ENCODE measurements at places on chromosomes 7 and 10.

GRCh38 chr7:151568956-151569940, 49.6 kb upstream of the RHEB start:
- DNase-seq: no peak

GRCh38 chr10:116931806-116932205, 73.2 kb downstream of the SHTN1 start:
- no peak for DNase-seq

GRCh38 chr10:59801171-59801570, 47.9 kb upstream of the MRLN start:
- DNase-seq: no peak

GRCh38 chr7:50304129-50304910, at the start of gene IKZF1:
IKZF1 (plus strand) TSS chr7:50304716; CDS start chr7:50319062, 14,346 bp downstream.
- DNase-seq: no peak

DNA sequence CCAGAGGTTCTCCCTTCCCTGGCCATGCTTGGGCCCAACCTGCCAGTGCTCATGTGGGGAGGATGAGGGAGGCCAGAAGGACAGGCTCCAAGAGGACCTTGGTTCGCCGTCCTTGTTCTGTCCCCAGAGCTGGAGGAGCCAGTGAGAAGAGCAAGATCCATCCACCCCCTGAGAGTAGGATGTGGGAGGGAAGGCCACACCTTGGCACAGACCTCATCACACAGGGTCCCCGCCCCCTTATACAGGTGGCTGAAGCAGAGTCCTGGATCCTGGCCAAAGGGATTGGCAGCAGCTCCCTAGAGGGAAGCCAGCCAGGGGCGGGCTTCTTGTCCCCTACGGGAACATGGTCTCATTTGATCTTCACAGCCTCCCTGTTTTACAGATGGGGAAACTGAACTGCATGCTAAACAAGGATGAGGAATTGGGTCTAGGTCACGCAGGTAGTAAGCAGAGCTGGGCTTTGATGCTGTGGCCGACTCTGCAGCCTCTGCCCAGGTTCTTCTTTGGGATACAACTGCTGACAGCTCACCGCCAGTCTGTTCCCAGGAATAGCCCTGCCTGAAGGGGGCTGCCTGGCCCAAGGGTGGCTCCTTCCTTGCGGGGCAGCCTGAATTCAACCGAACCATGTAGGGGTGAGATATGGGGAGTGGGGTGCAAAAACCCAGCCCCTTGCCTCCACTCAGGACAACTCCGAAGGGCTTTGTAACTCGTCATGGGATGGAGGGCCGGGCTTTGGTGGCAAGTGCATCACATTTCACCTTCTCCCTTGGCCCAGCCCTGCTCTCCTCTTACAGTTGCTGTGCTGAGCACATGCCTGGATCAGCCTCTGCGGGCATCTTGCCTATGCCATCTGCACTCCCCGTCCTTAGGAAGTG, 62.2 kb upstream of the KDM7A start:
- no peak for DNase-seq

- DNase-seq: no peak
Observed at GRCh38 chr7:114468844-114469243, 54.2 kb downstream of the FOXP2 start.

GRCh38 chr10:5619362-5620211, 46.8 kb downstream of the ASB13 start:
- DNase-seq: no peak

DNA sequence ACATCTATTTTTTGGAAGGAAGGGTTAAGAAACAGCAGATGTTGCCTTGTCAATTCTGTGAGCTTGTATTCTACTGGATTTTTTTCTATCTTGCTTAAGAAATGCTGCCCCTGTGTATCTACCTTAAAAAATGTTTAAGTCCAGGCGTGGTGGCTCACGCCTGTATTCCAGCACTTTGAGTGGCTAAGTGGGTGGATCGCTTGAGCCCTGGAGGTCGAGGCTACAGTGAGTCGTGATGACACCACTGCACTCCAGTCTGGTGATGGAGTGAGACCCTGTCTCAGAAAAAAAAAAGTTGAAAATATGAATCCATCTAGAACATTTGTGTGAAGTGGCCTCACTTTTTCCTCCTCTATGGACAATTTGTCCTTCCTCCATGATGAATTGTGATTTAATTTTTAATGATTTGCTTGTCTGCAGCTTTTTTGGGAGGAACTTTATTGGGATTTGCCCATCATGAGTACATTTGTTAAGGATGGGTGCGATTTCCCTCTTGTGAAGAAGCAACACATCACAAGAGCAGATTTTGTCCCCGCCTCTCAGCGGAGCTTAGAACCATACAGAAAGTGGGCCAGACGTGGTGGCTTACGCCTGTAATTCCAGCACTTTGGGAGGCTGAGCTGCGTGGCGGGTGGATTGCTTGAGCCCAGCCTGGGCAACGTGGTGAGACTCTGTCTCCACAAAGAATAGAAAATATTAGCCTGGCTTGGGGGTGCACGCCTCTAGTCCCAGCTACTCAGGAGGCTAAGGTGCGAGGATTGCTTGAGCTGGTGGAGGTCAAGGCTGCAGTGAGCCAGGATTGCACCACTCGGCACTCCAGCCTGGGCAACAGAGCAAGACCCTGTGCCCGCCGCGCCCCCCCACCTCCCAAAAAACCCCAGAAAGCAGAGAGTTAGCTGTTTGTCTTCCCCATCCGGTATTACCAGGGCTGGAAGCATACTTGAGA, 57.7 kb downstream of the DNAJB6 start:
- no peak for DNase-seq

DNA sequence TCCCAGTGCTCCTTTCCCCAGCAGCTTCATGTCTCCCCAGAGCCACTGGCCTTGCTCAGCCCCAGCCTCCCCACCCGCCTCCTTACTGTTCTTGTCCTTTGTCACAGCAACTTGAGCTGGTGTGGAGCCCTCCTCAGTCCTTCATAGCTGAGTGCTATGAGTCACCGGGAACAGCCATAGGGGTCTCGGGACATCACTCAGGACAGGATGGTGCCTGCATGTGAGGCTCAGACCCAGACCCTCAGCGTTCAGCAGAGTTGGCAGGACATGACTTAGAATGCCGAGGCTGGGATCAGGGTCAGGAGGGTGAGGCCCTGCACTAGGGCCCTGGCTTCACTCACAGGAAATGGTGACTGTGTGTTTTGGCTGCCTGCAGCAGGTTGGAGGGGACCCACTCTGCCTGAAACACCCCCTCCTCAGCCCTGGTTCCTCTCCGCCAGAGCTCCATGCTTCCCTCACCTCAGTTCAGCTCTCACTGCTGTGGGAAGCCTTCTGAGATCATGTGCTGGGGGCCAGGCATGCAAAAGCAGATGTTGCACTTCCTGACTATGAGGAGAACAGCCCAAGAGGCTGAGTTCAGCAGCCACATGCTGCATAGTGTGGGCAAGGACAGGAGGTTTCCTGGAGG, 40.7 kb upstream of the GJD4 start:
- no peak for DNase-seq

DNA sequence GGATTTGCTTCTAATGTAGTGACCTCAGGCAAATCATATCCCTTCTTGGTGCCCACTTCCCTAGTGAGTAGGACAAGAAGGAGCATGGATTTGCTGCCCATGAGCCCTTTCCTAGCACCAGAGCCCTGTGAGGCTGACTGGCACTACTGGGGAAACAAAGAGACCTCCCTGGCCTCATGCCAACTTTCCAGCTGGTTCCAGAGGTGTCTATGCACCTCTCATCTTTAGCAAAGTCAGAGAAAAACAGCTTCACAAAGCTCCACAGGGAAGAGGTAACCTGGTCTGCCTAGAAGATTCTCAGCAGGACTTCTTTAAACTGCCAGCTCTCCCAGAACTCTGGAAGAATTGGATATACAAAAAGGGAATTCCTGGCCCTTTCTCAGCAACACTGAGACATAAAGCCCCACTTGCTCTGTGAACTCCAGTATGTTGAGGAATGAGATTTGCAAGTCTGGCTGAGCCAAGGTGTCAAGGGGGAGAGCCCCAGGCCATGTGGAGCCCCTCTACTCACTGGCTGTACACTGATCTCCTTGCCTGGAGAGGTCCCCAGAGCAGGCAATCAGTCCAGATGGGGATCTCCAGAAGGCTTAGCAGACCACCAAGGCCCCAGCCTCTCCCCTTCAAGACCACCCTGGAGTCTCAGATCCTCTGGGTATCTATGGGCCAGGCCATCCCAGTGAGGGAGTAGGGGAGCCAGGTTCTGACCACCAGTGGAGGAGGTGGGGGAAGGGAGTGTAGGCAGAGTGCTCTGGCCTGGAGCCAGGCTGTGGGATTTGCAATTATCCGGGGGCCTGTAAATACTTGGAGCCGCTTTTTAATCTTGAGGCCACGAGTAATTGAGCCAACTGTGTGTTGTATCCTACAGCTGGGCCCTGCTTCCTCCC, 24.4 kb upstream of the RBM20 start:
- no peak for DNase-seq

DNA sequence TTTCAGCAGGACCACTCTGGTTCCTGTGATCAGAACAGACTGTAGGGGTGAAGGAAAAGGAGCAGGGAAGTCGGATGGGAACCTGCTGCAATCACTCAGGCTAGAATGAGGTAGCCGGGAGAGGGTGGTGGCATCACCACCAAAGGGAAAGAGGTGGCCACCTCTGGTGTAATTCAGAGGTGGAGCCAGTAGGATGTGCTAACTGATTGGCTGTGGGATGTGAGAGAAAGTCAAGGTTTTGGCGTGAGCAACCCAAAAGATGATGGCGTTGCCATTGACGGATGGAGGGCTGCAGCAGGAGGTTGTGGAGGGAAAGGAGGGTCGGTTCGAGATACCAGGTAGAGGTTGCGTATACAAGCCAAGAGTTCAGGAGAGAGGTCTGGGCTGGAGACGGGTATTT, 7.4 kb upstream of the VSIR start:
- DNase-seq: no peak

DNA sequence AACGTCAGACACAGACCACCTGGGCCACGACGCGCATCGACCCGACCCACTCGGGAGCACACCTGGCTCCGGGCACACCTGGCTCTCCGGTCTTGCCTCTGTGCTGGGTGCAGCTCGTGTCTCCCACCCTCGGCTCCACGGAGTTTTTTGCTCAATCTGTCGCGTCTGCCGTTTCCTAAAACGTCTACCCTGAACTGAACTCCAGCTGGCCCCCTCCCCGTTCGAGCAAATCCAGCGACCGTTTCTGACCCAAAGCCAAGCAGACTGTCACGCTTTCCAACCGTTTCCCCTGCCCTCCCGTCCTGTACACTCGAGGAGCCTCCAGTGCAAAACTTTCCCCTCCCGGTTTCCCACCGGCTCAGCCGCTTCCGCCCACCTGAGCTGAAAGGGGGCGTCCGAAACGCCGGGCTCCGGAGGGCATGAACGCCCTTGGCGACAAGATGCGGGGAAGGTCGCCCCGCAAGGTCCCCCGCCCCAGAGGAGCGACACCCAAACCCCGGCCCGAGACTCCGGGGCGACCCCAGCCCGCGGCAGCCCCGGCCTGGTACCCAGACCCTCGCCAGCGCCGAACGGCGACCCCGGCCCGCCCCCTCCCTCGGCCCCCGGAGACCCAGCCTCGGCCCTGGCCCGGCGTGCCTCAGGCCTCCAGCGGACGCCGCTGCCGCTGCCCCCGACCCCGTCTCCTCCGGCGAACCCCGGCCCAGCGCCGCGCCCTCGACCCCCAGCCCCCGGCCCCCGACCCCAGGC, 557 bp downstream of the CYTH3 start:
- no peak for DNase-seq

GRCh38 chr10:84546609-84547008, 218.2 kb downstream of the CCSER2 start:
- DNase-seq: no peak
